Substantia nigra (tissue), 51 donors: ENCODE measurements at places on chromosomes 7 and 10.
A peak's percentile ranks its signal among the peaks of the same experiment; 100 is the strongest.

GRCh38 chr7:51965454-51965853 lies 648.8 kb upstream of the COBL start:
- no peak for DNase-seq

DNA sequence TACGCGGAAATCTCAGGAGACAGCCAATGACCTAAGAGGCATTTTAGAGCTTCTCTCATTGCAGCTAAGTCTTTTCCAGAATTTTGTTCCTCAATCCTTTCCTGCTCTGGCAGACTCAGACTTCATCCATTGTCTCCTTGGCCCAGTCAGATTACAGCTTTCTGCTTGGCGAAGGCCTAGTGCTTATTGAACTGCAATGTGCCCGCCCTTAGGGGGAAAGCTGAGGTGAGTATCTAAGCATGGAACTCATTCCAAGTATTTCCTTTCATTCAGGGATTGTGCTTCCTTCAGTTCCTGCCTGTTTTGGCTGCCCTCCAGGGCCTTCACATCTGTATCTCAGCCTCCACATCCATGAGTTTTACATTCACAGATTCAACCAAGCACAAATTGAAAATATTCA lies 37.5 kb downstream of the PRLHR start:
- no peak for DNase-seq

DNA sequence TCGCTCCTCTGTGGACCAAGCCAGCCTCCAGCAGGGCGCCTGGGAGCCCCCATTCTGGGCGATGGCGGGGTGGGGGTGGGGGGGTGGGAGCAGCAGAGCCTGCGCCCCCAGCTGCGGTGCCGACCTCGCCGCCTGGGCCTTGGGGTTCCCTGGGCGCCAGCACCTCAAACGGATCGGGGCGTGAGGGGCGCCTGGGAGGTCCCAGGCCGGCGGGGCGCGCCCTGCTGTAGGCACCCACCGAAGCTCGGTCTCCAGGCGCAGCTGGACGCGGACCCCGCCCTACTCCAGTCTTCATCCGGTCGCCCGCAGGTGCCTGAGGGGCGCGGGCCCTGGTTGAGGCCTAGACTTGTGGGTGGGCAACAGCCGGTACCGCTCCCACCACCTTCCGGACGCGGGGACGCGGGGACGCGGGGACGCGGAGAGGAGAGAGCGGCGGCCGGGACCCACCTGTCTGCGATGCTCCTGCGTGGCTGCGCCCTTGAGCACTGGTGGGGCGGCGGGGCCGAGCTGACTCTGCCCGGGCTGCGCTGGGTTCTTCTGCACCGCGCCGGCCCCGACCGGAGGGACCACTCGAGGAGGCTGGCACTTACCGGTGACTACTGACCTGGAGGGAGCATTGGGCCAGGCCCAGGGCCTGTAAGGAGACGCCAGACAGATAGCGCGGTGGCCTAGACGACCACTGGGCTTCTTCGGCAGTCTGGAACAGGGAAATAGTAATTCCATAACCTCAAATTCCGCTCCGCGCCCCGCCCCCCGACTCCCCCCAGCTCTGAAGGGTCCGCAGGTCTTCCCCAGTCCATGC lies 5.5 kb upstream of the KCP start:
- no peak for DNase-seq

- DNase-seq, result no peak
Observed at GRCh38 chr7:91910171-91910570, 29.7 kb upstream of the MTERF1 start.

DNA sequence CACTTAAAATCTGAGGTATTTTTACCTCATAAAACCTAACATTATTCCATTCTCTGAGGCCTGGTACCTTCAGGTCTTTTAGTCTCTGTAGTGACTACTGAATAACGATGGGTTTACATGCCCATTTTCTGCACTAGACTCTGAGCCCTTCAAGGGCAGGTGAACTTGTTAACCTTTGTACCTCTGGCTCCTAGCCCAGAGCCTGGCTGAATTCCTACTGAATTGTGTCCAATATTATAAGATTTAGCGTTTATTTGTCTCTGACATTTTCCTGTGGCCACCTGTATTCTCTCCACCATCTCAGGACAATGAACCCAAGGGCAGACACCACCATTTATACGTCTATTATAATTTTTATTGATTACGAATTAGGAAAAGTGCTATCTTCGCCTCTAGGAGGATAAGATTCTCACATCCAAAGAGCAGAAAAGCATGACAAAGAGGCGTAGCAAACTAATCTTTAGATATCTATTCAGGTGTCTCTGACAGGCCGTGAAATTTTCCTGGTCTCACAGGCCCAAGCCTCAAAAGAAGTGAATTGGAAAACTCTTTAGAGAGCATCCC lies 27.9 kb upstream of the HNRNPH3 start:
- DNase-seq, result no peak

- DNase-seq, result no peak
Observed at GRCh38 chr10:48820699-48821098, 118.9 kb downstream of the LRRC18 start.

DNA sequence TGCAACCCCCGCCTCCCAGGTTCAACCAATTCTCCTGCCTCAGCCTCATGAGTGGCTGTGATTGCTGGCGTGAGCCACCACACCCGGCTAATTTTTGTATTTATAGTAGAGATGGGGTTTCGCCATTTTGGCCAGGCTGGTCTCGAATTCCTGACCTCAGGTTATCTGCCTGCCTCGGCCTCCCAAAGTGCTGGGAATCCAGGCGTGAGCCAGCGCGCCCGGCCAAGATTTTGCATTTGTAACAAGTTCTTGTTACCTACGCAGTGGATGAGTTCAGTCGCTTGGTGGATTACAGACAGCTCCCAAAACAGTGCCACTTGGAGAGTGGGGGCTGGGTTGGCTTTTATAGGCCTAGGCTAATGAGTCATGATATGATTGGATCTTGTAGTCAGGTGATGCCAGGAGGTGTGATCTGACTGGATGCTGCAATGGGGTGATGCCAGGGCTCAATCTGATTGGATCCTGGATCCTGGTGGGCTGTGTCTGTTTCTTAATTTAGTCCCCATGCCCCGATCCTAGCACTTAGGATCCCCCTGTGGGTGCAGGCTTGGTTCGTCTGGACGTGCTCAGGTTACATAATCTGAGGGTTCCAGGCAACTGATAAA lies 20.3 kb downstream of the SBDS start:
- DNase-seq, result no peak

GRCh38 chr10:56823849-56824248 lies 462.8 kb upstream of the ZWINT start:
- DNase-seq, result no peak

GRCh38 chr7:37342688-37343471 lies 105.8 kb downstream of the ELMO1 start:
- no peak for DNase-seq

GRCh38 chr10:129364949-129365348 lies 102.1 kb upstream of the MGMT start:
- DNase-seq, result no peak

GRCh38 chr10:15352201-15352600 lies 18.9 kb downstream of the FAM171A1 start:
- no peak for DNase-seq

- DNase-seq, result no peak
Observed at GRCh38 chr7:107494315-107494751, 24.5 kb downstream of the GPR22 start.

GRCh38 chr10:125844751-125845221 lies 21.4 kb downstream of the BCCIP start:
- peak; percentile 11 for DNase-seq

DNA sequence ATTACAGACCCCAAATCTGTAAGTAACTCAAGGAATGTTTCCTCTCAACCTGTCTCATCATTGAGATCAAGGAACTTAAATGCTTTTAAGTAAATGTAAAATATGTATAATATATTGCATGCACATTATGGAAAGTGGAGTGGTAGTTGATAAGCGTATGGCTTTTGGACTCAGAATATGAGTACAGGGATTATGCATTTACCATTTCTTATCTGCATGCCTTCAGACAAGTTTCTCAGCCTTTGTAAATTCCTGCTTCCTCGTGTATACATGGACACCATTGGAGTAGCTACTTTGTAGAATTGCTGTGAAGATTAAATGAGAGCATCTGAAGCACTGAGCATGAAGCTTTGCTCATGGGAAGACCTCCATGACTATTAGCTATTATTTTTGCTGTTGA lies 70.5 kb downstream of the CACNB2 start:
- no peak for DNase-seq

GRCh38 chr10:69503001-69503895 lies 52.0 kb downstream of the TSPAN15 start:
- no peak for DNase-seq

DNA sequence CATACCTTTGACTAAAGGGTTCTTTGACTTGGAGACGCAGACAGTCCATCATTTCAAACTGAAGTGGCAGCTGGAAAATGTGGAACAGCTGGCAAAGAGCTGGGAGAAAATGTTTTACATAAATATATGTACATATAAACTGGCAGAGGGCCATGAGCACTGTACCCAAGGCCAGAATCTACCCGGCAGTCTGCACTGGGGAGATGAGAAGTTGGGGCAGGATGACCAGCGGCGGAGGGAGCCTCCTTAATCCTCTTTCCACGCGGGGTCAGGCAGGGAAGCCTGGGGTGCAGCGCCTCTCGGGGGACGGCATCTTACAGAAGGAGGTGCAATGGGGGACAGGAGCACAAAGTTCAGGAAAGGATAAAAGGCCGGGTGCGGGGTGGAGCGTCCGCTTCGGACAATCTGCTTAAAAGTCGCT lies 1.3 kb downstream of the GLI3 start:
- no peak for DNase-seq

GRCh38 chr10:83820033-83820432 lies 319.3 kb upstream of the GHITM start:
- no peak for DNase-seq

DNA sequence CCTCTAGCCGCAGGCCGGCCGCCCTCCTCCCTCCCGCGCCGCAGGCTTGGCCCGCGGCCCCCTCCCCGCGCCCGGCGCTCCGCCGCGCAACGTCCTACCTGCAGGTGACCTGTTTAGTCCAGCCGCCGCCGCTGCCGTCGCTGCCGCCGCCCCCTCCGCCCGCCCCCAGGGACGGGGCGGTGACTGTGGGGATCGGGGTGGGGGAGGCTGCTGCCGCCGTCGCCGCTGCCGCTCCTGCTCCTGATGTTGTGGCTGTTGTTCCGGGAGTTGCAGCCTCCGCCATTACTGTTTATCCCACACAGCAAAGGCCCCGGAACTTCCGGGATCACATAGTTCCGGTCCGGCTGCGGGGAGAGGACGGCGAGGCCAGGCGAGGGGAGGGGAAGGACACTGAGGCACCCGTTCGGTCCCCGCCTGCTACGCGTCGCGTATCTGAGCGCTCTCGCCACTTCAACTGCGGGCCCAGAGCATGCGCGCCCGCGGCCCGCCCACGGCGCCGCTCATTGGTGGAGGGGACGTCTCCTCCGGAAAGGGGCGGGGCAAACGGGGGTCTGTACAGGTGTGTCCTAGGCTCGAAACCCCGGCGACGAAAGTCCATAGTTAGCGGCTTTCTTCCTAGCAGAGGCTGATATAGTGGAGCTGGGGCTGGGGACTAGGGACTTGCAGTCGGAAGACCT lies at the start of gene MKRN1:
Gene MKRN1 (minus strand): TSS at position 444 of the 677 bp plus-strand sequence. CDS start 161 bp downstream, at position 283.
- DNase-seq, result peak; percentile 97
